ENCODE measurements at places on chromosomes 12 and 14.

GRCh38 chr14:20606190-20606901 lies 15.2 kb upstream of the RNASE12 start:
- no peak for DNase-seq

DNA sequence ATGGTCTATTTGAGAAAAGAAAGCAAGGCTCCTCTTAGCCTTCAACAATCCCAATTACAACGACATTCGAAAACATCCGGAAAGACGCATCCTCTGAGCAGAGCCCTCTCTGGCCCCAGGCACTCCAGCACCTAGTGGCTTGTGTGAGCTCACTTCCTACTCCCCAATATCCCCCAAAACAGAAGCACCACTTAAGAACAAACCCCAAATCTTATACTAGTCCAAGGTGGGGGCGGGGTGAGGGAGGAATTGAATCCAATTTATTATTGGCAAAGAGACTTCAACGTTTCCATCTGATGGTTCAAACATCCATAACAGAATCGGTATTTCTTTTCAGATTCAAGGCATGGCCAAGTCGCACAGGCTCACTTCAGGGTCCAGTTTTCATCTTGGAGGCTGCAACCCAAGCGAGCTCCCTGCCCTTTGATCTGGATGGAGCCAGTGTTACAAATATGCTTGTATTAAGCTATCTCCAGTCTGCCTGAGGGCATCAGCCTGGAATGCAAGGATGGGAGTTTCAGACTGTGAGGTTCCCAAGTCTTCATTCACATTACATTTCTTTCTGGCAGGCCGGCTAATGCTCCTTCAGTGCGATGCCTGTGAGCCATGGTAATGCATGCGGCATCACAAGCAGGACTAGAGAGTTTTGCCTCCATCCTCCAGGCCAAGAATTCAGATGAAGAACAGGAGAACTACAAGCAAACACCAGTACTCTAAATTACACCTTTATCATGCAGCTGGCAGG lies 132.5 kb upstream of the FOXN3 start:
- DNase-seq = no peak

DNA sequence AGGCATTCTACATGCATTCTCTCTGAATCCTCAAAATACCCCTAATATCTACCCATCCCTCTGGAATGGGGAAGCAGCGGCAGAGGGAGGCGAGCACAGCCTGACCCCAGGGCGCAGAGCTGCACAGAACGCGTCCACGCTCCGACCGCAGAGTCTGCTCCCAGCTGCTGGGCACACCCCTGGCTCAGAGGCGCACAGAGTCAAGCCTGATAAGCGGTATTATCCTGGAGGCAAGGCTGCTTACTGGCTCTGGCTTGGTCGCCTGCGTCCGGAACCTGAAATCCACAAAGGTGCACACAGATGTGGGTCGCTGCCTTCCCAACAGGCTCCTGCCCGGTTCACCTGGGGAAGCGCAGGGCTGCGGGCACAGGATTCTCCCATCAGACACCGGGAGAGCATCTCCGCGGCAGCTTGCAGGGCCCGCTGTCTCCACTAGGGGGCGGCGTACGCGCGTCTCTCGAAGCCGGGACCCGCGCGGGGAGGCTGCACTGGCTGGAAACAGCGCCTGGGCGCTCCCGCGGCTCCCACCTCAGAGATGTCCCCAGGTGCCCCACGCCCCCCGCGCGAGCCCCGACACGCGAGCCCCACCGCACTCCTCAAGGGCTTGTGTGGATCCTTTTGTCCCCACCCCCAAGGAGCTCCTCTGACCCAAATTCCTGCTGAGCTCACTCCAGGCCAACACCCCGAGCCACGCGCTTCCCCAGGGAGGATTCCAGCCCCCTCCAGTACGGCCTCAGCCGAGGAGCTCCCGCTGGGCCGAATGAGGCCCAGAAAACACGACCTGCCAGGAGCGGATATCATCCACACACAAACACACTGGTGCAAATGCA lies 120.1 kb upstream of the FZD10 start:
- peak; percentile 35 for DNase-seq

DNA sequence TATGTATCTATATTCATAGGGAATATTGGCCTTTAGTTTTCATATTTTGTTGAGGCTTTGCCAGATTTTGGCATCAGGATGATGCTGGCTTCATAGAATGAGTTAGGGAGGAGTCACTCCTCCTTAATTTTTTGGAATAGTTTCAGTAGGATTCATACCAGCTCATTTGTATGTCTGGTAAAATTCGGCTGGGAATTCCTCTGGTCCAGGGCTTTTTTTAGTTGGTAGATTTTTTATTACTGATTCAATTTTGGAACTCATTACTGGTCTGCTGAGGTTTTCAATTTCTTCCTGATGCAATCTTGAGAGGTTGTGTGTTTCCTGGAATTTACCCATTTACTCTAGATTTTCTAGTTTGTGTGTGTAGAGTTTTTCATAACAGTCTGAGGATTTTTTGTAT lies 175.2 kb downstream of the EPS8 start:
- no peak for DNase-seq

DNA sequence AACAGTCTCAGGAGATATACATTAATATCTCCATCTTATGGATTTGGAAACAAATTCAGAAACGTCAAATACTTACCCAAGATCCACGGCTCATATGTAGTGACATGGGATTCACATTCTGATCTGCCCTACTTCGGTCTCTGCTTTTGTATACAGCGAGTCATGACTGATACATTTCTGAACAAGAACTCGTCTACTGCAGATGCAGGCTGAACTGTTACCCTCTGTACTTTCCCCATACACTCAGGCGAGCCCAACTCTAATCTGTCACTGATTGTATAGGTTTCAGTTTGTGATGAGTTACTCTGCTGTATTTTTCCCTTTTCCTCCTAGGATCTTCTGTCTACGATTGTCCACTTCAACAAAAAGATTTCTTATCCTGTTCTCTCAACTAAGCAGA lies 441.6 kb downstream of the CCDC91 start:
- no peak for DNase-seq

GRCh38 chr14:35407306-35407630 lies 2.7 kb upstream of the NFKBIA start:
- DNase-seq = no peak

- DNase-seq = no peak
These were observed 234.7 kb downstream of the ADGRD1 start for GRCh38 chr12:131188131-131189050.

DNA sequence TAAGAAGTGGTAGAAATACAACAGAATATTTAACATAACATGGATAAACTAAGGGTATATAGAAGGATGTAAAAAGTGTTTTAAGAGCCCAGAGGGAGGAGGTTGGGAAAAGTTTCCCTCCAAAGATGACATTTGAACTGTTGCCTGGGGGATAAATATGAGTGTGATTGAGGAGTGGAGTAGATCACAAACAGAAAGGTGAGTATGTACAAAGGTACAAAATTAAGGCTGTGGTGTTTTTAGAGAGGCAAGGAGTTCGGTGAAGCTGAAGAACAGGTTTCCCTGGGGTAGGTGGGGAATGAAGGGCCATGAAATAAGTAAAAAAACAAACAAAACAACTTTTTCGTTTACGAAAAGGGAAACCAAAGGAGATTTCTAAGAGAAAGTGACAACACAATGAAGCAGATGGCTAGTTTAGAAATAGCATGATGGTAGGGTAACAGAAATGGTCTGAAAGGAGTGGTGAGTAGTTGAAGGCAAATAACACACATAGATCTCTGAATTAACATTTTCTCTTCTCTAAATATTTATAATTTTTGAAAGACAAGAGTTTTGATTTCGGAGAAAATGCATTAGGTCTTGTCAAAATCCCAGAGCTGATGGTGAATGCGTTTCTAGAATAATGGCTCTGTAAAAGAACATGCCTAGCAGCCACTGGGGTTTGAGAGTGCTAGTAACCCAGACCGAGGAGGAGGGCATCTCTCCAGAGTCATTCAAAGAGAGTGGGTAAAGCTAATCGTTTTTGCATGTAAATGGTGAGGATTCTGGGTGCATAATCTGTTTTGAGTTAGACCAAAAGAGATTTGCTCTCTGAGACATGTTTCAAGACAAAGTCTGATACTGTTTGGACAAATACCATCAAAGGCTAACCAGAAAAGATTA lies 240.4 kb upstream of the DCN start:
- DNase-seq = no peak

- DNase-seq = no peak
These were observed 183.3 kb downstream of the RBM19 start for GRCh38 chr12:113782873-113783272.

DNA sequence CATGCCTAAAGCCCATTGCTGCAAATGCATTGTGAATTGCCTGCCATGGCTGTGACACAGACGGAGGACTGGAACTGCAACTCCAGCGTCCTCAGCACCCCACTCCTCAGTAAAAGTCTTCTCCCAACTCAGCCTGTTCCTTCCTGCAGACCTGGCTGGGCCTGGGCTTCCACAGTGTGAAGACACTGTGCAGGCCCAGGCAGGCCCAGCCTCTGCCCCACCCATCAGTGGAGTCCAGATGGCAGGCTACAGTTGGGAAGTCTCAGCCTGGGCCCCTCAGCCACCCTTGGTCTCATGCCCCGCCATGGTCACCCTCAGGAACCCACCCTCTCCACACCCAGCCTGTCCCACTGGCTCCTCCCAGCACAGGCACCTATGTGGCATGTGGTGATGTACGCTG lies 22.0 kb downstream of the VSX2 start:
- no peak for DNase-seq

DNA sequence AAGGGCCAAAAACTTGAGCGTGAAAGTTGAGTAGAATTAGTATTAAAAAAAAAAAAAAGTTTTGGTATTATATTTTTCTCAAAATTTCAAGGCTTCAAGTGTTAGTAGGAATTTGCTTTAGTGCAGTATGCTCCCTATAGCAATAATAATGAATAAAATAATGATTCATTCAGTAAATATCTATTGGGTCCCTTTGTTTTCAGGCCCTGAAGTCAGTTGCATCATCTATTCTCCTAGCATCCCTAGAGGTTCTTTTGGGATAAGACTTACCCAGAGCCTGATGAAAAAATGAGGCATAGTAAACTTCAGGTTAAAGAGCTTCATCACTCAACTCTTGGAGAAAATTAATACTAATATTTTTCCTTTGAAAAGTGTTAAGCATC lies 1.1 kb downstream of the KMT5A start:
- no peak for DNase-seq

DNA sequence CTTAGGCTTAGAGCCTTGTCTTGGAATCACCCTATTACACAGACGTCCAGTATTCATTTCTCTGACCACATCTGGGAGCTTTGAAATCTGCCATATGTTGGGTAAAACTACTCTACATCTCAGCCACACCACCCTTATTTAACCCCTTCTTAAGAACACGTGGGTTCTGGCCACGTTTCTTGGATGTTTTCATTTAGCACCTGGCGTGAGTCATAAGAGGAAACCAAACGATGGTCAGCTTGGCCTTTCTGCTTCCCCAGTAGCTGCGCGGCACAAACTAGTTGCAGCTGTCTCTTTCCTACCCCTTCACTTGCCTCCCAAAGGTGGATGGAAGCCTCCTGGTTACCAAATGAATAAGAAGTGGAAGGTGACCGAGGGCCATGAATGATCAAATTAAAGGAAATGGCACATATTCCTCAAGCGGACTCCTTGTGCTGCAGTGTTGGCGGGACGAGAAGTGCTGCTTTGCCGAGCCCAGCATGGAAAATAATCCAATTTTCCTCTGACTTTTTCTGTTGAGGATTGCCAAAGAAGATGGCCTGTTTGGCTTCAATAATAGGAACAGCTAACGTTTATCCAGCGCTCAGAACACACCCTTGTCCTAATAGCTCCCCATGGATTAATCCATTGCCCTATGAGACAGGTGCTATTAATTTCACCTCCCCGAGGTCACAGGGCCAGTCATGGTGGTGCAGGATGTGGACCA lies 154.1 kb downstream of the ZNF664 start:
- DNase-seq = no peak

All from stimulated activated CD8-positive, alpha-beta memory T cell treated with anti-CD3 and anti-CD28 coated beads, Interleukin-15, amount 100 ng/mL, for 24 hours (primary cell).